ENCODE measurements at places on chromosomes 11 and 22.
A peak's percentile ranks its signal among the peaks of the same experiment; 100 is the strongest.

- peak; percentile 95 for DNase-seq
Observed at GRCh38 chr11:73257342-73258103, 14.6 kb upstream of the P2RY6 start.

GRCh38 chr11:12331239-12331874, 46.0 kb upstream of the PARVA start:
- DNase-seq: peak; percentile 88

DNA sequence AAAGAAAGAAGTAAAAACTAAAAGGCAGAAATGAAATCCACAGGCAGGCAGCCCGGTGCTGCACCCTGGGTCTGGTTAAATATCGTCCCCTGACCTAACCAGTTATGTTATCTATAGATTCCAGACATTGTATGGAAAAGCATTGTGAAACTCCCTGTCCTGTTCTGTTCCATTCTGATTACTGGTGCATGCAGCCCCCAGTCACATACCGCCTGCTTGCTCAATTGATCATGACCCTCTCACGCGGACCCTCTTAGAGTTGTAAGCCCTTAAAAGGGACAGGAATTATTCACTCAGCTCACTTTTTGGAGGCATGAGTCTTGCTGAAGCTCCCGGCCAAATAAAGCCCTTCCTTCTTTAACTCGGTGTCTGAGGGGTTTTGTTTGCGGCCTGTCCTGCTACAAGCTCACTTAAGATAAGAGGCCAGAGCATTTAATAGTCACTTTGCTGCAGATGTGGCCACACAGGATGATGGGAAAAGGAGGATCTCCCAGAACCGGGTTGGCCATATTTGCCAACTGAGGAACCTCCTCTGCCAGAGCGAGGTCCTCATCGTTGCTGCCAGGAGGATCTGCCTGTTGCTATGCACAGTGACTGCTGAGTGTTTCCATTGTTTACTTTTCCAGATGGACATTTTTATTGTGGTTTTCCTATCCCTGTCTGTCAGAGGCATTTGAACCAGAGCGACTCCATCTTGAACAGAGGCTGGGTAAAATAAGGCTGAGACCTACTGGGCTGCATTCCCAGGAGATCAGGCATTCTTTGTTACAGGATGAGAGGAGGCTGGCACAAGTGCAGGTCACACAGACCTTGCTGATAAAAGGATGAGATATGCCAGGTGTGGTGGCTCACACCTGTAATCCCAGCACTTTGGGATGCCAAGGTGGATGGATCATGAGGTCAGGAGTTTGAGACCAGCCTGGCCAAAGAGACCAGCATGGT, 10.2 kb downstream of the C11orf96 start:
- no peak for DNase-seq

DNA sequence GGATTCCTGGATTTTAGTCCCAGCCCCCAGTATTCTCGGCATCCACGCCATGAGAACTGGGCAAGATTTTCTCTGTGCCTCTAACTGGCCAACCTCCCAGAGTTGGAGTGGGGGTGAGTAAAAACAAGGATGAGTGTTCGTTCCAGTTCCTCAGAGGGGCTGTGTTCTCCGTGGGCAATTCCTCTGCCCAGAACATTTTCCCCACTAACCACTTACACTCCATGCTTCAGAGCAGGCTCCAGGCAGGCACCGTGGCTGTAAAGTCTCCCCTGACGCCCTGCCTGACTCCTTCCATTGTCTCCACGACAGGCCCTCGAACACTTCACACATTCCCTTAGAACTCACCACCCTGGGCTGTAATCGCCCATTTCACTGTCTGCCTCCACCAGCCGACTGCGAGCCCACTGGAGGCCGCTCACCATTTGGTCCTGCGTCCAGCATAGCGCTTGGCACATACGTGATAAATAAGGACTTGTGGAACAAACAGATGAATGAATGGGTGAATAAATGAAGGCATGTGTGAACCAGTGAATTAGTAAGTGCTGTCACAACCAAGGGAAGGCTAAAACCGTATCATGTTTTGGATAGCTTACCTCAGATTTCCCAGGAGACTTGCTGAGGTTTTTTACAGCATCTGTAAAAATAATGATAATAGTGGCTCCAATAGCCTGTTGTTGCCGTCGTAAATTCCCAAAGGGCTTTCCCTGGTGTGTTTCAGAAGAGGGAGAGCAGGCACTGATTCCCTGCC, 6.1 kb downstream of the APLNR start:
- DNase-seq: no peak

GRCh38 chr11:91178366-91178765, 955.5 kb upstream of the CHORDC1 start:
- DNase-seq: peak; percentile 22

GRCh38 chr11:66557733-66558326, 10.6 kb downstream of the CTSF start:
- no peak for DNase-seq

- no peak for DNase-seq
Observed at GRCh38 chr22:39175353-39176142, 23.1 kb upstream of the CBX7 start.

DNA sequence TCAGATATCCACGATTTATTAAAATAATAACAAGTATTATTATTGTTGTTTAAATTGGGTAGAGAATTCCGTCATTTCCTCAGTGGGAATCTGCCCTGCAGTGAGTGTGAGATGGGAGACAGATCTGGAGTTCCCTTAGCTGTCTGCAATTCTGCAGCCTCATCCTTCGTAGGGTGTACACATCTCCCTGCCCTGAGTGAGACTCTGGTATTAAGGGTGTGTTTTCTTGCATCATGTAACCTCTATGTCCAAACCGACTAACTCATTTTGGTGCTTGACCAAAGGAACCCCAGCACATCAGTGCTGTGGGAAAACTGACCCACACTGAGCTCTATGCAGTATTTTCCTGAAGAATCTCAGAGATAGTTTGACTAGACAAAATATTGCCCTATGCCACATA, 157.6 kb downstream of the LDLRAD3 start:
- no peak for DNase-seq

DNA sequence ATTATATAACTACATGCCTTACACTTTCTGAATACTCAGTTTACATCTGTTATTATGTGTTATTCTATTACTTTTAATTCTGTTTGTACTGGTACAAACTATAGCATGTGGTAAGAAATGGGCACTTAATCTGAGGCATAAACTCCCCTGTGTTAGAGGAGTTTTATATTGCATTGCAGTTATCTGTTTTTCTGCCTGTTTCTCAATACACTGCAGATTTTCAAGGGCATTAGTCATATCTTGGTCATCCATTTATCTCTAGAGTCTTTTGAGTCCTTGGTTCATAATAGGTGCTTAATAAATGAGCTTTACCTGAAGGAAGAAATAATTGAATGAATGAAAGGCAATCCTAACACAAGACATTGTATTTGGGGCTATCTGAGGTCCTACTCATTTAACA, 182.9 kb upstream of the CTSC start:
- no peak for DNase-seq

- DNase-seq: no peak
Observed at GRCh38 chr11:82305123-82305522, 428.5 kb downstream of the FAM181B start.

DNA sequence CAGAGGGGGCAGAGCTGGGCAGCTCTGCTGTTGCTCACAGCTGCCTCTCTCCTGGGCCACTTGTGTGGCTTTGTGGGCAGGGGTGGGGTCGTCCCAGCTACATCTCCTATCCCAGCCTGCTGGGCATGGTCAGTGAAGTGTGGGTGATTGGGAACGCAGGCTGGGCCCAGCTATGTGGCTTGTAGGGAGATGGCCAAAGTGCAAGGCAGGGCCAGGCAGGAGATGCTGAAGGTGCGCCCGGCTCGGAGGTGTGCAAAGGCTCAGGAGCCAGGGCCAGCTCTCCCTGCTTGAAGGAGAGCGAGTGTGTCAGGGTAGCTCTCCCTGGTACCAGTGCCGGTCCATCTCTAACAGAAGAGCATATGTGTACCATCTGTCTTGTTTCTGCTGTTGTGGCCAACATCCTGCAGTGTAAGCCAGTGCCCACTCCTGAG, 8.4 kb upstream of the RANBP1 start:
- DNase-seq: no peak

GRCh38 chr22:47154621-47155081, 392.2 kb downstream of the TBC1D22A start:
- peak; percentile 8 for DNase-seq

GRCh38 chr22:45268958-45269844, 15.5 kb upstream of the UPK3A start:
- peak; percentile 74 for DNase-seq

DNA sequence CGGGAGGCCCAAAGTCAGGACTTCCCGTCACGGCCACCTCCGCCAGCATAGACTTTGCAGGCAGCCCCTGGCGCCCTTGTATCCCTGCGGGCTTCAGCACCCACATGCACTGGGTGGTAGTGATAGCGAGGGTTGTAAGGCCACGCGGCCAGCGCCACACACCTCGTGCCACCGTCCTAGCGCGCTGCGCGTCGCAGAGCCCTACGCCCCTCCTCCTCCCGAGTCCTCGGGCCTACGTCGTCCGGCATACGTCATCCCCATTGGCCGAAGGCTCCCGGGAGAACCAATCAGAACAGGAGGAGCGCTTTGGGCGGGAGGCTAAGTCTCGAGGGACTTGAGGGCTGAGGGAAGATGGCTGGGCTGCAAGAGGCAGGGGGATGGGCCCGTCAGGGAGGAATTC, 1.3 kb upstream of the BTBD18 start:
- no peak for DNase-seq

GRCh38 chr11:124899383-124900145, 1.9 kb upstream of the ROBO4 start:
- peak; percentile 42 for DNase-seq

DNA sequence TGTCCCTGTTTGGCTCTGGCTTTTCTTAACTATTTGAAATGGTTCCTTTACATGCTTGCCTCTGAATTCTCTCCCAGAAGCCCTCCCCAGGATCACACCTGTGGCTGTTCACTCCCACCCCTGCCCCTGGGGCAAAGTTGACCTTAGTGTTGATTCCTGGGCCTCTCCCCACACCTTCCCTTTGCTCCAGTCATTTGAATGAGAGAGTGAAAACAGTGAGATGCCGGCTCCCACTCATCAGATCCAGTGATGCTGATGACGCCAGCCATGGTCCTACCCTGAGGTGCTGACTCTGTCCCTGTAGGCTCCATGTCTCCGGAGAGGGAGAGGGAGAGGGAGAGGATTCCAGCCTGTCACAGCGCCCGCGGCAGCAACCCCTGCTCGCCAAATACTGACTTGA, 40.7 kb downstream of the LRP5 start:
- no peak for DNase-seq

DNA sequence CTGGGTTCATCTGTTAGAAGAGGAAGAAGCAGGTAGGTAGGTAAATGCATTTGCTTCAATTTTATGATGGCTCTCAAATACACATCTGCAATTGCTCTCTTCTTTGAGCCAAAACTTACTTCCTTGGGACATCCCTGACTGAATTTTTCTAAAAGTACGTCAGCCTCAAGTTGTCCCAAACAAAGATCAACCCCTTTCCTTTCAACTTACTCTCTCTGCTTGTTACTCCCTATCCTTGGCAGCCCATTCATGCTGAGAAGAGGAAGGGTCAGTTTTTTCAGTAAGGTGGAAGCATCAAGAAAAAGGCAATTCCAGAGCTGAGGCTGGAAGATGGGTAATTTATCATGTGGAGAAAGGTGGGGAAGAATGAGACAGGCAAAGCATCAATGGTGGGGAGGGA, 111.2 kb downstream of the LRRC32 start:
- DNase-seq: no peak

DNA sequence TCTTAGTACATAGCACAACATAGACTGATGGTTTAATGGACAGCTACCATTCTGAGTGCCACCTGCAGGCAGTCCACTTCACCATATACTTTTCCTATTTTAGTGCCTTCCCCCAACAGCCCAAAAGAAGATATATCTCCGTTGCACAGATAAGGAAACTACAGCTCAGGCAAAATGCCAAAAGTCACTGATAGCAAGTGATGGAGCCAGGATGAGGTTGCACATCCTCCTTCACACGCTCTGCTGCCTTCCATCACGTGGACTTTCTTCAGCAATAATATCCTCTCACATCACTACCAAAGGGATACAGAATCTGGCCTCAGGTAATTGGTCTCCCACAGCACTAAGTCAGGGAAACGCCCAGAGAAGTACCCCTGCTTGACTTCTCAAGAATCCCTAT, 7.5 kb downstream of the TCF20 start:
- DNase-seq: no peak

DNA sequence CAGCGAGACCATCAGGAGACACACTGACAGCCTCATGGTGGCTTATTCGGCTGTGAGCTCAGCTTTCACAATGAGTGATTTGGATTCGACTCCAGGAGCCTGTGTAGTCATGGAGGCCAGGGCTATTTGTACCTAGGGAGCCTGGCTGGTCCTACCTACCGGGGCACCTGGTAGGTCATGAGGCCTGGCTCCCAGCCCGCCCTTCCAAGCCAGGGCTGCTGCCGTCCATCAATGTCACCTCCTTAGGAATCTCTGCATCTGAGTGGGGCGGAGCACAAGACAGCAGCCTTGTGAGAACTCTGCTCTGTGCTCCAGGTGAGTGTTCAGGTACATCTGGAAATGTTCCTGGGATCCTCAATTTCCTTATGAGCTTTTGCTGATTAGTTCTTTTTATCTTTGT, at the start of gene SCGB1D4:
SCGB1D4 (minus strand) TSS at position 101 of the 400 bp plus-strand sequence; CDS start at position 36, 65 bp downstream.
- DNase-seq: no peak

- DNase-seq: no peak
Observed at GRCh38 chr22:39216143-39216490, 28.7 kb downstream of the PDGFB start.

GRCh38 chr11:11186249-11186648, 166.8 kb downstream of the CSNK2A3 start:
- no peak for DNase-seq

DNA sequence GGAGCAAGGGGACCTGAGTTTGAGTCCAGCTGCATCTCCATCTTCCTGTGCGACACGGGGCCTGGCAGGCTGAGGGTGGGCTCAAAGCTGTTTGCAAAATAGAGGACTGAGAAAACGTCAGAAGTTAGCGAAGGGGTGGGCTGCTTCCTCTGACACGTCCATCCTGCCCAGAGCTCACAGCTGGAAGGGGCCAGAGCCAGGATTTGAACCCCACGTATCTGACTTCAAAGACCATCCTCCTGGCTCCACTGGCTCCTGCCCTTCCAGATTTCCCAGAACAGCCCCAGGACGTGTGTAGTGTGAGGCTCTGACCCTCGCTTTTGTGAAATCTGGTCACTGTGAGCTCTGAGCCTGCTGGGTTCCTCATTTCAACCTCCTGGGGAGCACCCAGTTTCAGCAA, 56.3 kb downstream of the CD82 start:
- DNase-seq: no peak

DNA sequence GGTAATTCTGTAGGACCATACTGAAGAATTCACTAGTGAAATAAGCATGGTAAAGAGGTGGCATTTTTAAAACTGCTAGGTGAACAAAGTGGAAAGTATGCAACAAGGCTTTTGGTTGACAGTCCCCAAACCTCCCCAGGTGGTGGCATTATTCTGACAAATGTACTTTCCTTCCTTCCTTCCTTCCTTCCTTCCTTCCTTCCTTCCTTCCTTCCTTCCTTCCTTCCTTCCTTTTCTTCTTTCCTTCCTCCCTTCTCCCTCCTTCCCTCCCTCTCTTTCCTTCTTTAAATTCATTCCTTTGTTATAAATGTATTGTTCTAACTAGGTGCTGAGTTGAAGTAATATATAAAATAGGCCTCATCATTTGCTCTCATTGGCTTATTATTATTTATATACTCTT, 284.7 kb upstream of the ANO5 start:
- no peak for DNase-seq

Data from fibroblast of skin of right biceps (primary cell).